ENCODE measurements at places on chromosomes 12 and 14. TPM values are rescaled to one million over a fixed set of nuclear protein-coding genes. Genes with fewer than 3 reads are reported as not detected.

GRCh38 chr12:25653487-25654175 lies 100.5 kb upstream of the LMNTD1 start:
- DNase-seq: no peak

Gene RCOR1
- total RNA-seq: 11.0 TPM

DNA sequence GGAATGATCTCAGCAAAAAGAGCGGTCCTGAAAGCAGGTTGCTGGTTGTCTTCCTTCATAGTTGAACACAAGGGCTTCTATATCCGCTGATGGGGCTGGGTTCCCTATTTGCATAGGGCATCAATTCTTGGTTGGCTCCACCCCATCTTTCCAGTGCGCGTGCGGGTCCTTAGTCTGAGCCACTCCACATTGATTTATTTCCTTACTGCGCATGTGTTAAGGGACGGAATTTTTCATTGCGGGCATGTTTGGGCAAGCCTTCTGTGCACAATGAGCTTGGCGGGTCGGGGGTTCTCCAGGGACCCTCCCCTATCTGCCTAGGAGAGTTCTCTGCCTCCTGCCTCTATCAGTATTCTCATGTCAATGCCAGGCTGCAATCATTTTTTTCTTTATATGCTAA lies 21.2 kb upstream of the DLGAP5 start:
- no peak for DNase-seq

Gene FAM90A1
- 0.30 TPM for total RNA-seq

Gene GNB3
- 7.5 TPM for total RNA-seq

Gene TEX52
- total RNA-seq: not detected

Gene PTPN21
- 42.3 TPM for total RNA-seq

DNA sequence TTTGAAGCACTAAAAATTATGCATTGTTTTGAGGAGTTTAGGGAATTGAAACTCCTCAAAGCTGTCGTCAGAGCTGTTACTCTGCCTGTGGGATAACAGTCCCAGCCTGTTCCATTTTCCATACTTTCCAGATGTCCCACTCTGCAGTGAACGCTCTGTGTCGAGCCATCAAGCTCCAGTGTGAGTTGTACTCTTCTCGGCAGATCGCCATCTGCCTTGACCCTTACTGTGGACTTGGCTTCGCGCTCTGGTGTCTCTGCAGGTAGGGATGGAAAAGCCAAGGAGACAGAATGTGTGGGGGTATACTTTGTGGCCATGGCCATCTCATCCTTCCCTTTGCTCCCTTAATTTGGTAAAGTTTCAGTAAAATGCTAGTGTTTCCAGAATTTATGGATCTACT lies 35.5 kb upstream of the ATF1 start:
- no peak for DNase-seq

Gene OTX2
- not detected for total RNA-seq
